Jurkat, Clone E6-1 (cell line): ENCODE measurements at places on chromosomes 7 and 10.

DNA sequence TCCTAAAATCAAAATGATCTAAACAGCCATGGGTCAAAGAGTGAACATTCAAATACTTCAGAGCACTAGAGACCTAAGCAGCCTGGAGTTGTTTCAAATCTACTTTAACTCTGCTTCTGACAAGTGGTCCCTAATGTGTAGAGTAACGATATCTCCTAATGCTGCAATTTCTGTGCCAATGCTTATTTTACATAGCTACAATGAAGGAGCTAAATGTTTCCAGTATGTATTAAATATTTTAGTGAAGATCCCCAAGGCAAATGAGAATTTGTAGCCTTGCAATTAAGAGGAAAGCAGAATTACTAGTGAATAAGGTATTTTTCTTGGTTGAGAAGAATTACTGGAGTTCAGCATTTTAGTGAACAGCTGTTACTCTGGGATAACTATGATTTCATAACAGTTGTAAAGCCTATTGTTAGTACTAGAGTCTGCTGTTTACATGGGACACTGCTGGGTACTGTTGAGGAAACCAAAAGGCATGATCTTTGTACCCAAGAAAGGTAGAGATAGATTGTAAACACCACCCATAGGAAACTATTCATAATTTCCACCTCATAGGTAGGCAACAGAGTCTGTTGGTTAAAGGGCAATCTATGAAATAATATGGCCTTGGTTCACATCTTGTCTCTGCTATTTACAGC lies 271.9 kb downstream of the PLXDC2 start:
- no peak for DNase-seq

GRCh38 chr10:31099664-31100063 lies 68.0 kb upstream of the ZNF438 start:
- DNase-seq: no peak

GRCh38 chr7:113013761-113014449 lies 72.7 kb downstream of the GPR85 start:
- no peak for DNase-seq

GRCh38 chr10:126930131-126930882 lies 25.1 kb downstream of the DOCK1 start:
- no peak for DNase-seq

- DNase-seq: no peak
These were observed 56.7 kb downstream of the GRK5 start for GRCh38 chr10:119263951-119264617.

- no peak for DNase-seq
These were observed 39.4 kb downstream of the AOC1 start for GRCh38 chr7:150891740-150892139.

GRCh38 chr7:141073641-141074161 lies at the start of gene TMEM178B:
Gene TMEM178B (plus strand): TSS chr7:141074064.
- DNase-seq: no peak

- DNase-seq: no peak
These were observed 34.8 kb upstream of the BICC1 start for GRCh38 chr10:58477902-58478301.
